ENCODE measurements at places on chromosomes 5 and 9. TPM values are rescaled to one million over a fixed set of nuclear protein-coding genes. Genes with fewer than 3 reads are reported as not detected.

The TTC23L gene
- 5.9 TPM for total RNA-seq

The TIMD4 gene
- total RNA-seq: not detected

The GPR150 gene
- 0.49 TPM for total RNA-seq

The GABRA1 gene
- total RNA-seq: not detected

The COX7C gene
- total RNA-seq: 341 TPM

The MAP1B gene
- 218 TPM for total RNA-seq

The LEAP2 gene
- 2.9 TPM for total RNA-seq

The SV2C gene
- total RNA-seq: 4.9 TPM

The SPATA31E1 gene
- not detected for total RNA-seq

DNA sequence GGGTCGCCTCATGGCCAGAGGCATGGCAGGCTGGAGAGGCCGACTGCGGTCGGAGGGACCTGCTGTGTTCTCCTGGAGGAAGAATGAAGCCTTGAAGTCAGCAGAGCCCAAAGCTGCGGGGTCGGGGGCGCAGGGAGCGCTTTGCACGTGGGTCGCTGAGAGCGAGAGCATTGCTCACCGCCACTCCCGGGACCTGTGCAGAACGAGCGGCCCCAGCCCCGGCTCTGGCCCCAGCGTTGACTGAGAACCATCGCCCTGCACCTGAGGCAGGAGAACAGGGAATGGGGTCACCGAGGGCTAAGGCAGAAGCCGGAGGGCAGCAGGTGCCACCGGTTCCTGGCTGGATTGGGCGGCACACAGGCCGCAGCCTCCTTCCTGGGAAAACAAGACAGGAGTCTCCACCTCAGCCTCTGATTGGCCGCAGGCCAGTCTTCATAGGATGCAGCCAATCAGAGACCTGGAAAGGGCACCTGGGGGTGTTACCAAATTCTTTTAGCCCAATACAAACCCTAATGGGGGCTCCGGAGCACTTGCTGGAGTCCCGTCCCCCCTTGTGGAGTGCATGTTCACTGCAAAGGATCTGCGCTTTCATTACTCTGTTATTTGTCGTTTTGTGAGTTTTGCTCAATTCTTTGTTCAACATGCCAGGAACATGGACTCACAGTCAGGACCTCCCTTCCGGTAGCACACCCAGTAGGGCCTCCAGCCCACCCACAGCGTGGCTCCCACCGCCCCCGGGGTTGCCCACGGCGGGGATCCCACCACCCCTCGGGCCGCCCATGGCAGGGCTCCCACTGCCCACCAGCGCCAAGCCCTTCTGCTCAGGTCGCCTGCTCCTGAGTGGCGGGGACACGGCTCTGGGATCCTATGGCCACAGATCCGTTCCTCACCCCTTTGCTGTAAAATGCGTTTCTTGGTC, 24.7 kb upstream of the SLC6A19 start:
- DNase-seq: no peak

GRCh38 chr9:36158917-36159316, 10.3 kb upstream of the CCIN start:
- no peak for DNase-seq

DNA sequence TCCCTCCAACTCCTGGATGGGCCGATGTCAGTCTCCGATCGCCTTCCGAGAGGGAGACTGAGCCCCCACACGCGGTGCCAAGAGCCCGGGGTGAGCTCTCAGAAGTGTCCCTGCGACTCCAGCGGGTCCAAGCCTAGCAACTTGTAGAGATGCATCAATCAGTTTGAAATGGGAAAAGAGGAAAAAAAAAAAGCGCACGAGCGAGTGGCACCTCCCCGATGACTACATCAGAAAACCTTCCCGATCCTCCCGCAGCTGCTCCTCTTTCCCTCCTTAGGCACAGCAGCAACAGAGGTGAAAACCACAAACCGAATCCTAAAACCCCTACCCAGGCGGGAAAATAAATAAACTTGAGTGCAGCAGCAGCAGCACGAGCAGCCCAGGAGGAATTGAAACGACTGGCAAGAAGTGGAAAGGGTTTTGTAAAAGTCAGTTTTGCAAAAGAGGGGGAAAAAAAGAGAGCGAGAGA, 1.0 kb upstream of the EFNA5 start:
- DNase-seq: peak; percentile 53

GRCh38 chr9:33166231-33167083, 679 bp downstream of the B4GALT1 start:
- peak; percentile 79 for DNase-seq

DNA sequence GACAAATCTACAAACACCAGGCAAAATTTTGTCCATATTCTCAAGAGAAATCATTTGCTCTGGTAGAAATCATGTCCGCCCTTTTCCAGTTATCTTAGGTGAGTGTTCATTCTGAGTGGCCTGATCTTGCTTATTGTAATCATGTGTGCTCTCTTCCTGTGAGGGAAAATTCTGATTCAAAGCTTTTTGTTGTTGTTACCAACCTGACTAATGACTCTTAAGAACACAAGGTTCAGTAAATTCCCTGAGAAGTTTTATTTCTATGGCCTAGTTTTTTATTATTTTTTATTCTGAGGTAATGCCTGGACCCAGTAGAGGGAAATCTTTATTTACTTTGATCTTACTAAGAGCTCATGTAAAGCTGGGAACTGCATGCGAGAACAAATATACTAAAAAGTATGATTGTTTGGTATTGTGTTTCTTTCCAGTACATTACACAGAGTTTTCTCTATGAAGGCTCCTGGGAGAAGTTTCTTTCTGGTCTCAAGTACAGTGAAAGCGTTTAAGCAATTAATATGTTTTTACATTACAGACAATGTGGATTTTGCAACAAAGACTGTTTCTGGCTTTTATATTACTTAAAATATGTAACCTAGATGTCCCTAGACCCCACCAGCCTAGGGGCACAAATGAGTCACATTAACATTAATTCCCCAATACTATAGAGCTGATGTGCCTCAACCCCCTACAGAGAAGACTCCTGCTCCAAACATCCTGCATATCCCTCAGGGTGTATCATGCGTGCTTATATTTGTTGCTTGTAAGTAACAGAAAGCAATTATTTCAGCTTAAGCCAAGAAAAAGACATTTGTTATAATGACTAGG, 138.1 kb downstream of the TMEM167A start:
- no peak for DNase-seq

GRCh38 chr5:170565072-170565471, 61.3 kb downstream of the KCNIP1 start:
- DNase-seq: no peak

DNA sequence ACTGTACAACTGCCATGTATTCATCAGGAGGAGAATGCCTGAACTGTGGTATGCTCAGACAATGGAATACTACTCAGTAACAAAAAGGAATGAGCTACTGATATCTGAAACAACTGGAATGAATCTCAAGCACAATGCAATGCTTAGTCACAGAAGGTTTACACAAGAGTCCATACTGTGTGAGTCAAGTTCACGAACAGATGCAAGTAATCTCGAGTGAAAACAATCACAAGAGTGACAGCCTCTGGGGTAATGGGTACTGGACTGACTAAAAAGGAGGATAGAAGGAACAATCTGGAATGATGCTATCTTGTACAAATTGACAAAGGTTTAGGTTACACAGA, 19.5 kb upstream of the GOLGA1 start:
- DNase-seq: no peak

DNA sequence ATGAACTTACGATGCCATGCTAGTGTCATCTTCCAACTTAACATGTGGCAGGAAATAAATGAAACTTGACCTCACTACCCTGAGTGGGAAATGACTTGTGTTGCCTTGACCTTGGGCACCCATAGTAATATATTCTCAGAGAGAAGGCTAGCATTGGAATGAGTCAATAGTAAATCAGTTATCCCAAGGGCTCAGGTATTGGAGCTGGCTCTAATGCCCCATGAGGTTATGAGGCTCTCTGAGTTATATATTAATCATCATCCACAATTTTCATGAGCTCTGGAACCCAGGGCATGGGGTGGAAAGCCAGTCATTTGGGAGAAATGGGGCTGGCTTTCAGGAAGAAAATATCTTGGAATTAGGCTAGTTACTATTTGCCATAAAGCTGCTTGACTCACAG, 42.4 kb upstream of the SMIM32 start:
- DNase-seq: no peak

DNA sequence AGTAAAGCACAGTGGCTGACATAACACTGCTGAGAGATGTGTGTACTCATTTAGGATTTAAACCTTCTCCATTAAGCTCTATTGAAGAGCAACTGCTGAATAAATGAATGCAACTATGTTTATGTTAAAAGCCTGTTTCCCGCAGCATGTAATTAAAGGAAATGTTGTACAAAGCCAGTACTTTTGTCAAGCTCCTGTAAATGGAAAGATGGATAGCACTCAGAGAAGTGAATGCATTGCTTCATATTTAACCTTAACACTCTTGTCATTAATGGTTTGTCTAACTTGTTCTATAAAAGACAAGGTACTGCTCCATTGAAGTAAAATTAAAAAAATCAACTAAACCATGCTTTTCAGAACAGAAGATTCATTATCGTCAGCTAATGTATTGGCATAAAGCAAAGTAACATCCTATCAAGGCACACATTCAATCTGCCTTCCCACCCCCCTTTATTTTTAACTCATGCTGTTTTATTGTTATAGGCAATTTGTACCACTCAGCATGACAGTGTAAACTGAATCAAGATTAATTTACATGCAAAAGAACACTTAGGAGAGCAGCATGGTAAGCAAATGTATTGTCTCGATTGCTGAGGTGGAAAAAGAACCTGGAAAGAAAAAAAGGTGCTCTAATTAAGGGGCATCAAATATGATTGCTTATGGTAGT, 240.9 kb upstream of the TBCA start:
- DNase-seq: no peak

DNA sequence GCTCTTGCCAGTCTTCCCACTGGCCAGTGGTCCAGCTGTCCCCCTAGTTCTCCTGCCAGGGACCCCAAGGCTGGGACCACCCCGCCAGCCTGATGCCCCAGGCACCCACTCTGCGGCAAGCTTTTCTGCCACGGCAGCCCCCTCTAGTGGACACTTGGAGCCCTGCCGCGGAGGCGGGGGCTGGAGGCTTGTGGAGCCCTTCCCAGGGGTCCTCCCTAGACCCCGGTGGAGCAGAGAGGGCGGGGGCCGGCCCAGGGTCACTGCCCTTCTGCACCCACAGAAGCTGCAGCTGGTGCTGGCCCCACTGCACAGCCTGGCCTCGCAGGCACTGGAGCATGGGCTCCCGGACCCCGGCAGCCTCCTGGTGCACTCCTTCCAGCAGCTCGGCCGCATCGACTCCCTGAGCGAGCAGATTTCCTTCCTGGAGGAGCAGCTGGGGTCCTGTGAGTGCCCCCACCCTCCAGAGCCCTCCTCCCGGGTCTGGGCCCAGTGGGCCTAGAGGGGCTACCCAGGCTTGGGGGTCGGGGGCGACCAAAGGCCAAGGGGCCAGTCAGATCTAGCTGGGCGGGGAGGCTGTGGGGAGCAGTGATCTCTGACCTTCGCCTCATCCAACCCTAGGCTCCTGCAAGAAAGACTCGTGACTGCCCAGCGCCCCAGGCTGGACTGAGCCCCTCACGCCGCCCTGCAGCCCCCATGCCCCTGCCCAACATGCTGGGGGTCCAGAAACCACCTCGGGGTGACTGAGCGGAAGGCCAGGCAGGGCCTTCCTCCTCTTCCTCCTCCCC, 9.1 kb downstream of the EGFL7 start:
- no peak for DNase-seq

- no peak for DNase-seq
These were observed 27.1 kb downstream of the ERAP1 start for GRCh38 chr5:96780626-96781025.

GRCh38 chr9:35533398-35533797, 43.5 kb downstream of the RUSC2 start:
- DNase-seq: no peak

DNA sequence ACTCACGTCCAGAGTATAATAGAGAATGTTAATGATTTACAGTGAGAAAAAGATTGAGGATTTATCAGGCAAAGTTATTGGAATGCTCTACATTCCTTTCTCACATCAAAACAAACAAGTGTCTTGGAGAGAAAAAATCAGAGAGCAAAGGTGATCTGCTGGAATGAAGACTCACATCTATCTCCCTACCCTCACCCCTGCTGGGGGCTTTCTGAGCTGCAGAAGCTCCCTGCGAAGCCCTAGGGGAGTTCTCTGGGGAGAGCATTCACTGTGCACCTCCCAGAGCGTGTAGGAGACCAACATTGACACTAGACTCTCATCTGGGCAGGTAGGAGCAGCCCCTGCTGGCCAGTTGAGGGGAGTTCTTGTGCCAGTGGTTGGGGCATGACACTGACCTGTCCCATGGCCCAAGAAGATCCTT, 76.6 kb upstream of the ADAMTS16 start:
- no peak for DNase-seq

DNA sequence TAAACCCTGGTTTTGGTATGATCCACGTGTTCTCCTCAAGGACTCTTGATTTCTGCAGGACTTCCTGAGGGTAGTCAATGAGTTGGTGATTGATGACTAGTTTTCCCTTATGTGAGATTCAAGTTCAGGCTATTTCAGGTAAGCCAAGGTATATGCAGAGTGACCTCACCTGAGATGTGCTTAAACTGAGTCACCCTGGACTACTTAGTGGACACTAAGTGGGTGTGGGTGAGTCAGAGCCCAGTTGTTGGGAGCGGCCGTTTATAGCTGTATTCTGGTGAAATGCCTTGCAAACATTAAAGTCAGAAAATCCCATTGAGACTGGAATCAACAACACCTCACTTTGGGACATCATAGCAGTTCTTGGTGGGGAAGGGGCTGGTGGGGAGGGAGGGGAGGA, 62.9 kb downstream of the SLC28A3 start:
- no peak for DNase-seq

DNA sequence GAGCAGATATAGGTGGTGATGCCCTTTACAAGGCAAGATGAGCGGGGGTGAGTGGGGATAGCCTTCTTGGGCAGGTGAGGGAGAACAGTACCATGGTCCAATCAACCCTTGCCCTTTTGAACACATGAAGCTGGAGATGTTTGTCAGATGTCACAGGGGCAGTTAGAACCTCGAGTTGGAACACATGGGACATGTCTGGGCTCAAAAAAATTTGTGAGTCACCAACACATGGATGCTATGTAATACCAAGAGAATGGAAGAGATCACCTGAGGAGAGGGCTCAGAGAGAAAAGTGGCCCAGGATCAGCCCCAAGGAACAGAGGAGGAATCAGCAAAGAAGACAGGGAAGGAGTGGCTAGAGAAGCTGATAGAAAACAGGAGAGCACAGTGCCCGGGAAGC, 4.7 kb downstream of the PHYKPL start:
- no peak for DNase-seq

GRCh38 chr5:73939557-73939956, 313.6 kb downstream of the ARHGEF28 start:
- no peak for DNase-seq

GRCh38 chr5:35229076-35230037, 930 bp downstream of the PRLR start:
- DNase-seq: no peak

DNA sequence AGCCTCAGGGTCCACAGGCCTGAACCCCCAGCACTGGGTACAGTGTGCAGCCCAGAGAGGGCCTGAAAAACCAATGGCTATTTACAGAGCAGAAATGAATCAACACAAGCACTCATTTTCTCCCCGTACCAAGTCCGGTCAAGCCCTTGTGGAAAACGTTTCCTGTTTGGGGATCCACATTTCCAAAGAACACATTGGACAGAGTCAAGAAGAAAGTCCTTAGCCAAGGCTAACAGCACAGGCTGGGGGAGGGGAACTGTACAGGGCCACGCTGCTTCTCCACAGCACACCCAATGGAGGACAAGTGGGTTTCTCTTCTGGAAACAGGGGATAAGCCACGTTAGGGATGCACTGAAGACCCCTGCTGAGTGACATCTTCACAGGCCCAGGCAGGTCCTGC, 62.3 kb downstream of the NSUN2 start:
- no peak for DNase-seq
